Right hindlimb (tissue), 1 donor: ENCODE measurements at places on chromosomes 4 and X.

GRCh38 chr4:123127218-123127617 lies 204.8 kb upstream of the NUDT6 start:
- DNase-seq: no peak

DNA sequence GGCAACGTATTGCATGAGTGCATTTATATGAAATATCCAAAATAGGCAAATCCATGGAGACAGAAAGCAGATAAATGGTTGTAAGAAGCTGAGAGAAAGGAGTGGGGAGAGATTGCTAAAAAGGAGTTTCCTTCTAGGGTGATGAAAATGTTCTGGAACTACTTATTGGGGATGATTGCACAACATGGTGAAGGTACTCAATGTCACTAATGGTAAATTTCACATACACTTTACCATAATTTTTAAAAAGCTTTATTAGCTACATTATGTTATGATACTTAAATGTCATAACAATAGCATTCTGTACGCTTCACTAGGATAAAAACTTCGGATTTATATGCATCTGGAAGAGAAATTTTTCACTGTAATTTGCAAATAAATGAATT lies 56.7 kb upstream of the WDR19 start:
- no peak for DNase-seq

DNA sequence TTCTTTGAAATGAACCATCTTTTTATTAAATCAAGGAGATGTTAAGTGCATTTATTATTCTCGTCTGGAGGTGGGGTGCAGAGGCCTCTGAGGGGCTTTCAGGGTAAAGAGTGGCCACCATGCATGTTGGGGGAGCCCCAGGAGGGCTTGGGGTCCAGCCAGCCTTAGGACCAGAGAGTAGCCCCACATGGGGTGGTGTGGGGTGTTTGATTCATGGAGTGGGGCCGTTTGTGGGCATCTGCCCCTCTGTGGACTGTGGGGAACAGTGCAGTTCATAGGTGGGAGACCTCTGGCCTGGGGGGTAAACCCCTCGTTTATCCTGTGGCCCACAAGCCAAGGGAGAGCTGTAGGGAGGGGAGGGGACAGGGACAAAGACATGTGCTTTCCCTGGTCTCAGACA lies 26.9 kb downstream of the HTRA3 start:
- peak; percentile 13 for DNase-seq

DNA sequence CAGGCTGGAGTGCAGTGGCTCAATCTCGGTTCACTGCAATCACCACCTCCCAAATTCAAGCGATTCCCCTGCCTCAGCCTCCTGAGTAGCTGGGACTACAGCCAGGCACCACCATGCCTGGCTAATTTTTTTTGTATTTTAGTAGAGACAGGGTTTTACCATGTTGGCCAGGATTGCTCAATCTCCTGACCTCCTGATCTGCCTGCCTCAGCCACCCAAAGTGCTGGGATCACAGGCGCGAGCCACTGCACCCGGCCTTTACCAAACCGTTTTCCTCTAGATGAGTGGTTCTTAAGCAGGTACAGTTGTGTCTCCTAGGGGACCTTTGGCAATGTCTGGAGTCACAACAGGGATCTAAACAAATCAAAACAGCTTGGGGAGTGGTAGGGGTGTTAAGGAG lies 11.6 kb downstream of the AMELX start:
- no peak for DNase-seq

GRCh38 chr4:142345924-142346323 lies 500.2 kb downstream of the INPP4B start:
- DNase-seq: no peak

DNA sequence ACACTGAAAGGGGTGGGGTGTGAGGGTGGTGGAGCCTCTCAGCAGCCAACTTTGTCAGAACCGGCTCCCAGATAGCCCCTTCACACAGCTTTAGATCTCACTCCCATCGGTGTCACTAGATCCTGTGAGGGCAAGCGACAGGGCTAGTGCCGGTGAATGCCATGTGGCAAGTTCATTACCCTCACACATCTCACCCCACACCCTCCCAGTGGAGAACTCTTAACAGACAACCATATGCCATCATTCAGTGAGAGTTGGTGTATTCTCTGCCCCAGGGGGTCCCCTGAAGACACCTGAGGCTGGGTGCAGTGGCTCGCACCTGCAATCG lies 15.3 kb downstream of the SEPTIN6 start:
- DNase-seq: no peak

DNA sequence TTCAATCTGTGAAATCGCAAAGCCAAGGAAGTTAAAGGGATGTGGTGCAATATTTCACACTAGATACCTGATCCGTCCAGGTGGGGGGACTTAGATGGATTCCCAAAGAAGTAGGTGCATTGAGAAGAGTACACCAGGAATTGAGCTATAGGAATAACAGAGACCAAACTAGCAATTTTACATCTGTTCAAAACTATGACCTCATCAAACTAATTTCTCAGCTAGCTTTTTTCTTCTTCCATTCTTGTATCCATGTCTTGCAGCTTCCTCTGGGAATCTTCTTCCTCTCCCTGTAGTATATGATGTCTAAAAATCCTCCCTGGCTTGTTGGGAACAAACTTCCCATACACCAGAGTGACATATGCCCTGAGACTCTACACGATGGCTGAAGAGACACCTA lies 51.0 kb upstream of the PTPN13 start:
- DNase-seq: no peak

GRCh38 chr4:102871772-102872171 lies 3.0 kb downstream of the CISD2 start:
- no peak for DNase-seq

DNA sequence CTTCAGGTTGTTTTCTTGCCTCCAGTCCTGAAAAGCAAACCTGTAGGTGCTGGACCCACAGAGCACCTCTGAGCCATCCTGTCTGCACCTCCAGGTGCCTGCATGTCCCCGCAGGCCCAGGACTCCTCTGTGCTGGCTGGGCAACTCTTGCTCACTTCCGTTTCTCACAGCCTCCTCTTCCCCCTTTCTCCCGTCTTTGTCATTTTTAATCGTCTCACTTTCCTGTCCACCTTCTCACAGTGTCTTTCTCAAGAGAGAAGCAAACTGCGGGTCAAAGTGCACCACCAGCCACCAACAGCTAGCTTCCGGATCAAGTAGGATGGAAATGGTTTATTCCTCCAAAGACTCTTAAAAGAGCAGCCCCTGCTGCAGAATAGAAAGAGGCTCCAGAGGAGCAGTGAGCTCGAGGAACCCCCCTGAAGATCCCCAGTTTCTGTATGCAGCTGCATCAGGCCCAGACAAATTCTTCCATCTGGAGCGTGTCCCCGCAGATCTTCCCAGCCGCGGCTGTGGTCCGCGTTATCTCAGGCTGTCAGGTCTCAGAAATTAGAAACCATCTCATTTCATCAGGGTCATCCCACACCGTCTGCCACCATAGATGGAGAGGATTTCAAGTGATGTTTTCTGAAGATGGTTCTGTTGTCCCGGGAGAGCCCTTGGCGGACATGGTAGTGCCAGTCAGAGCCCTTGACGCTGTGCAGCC lies 87.7 kb downstream of the FHDC1 start:
- no peak for DNase-seq

GRCh38 chrX:129678614-129679195 lies 23.9 kb upstream of the APLN start:
- DNase-seq: no peak

GRCh38 chrX:48676893-48677270 lies 6.7 kb upstream of the WAS start:
- no peak for DNase-seq

- DNase-seq: no peak
Observed at GRCh38 chr4:185192059-185192458, 11.7 kb downstream of the CFAP97 start.

- DNase-seq: no peak
Observed at GRCh38 chr4:188976644-188977115, 837.4 kb downstream of the TRIML1 start.

- DNase-seq: no peak
Observed at GRCh38 chr4:77911842-77912450, 49.3 kb downstream of the MRPL1 start.

DNA sequence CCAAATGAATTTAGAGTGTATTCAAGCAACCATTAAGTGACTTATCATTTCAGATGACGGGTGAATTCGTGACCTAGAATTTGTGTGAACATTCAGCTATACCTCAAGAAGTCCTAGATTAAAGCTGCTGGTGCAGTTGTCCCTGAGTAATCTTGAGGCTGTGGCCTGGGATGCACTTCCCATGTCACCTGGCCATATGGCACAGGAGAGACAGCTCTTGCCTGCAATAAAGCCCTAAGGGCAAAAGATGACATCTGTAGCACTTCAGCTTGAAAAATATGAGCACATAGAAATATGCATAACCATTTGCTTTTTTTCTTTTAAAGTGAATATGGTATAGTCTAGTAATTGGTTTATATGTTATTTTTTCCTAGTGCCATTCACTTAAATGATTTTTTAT lies 125.8 kb downstream of the FHDC1 start:
- DNase-seq: no peak

GRCh38 chr4:74942918-74943253 lies 10.0 kb downstream of the PARM1 start:
- DNase-seq: no peak
